SK-N-MC (cell line): ENCODE measurements at places on chromosomes 1 and 21.

- DNase-seq = no peak
Measured at GRCh38 chr1:230863449-230863848, 4.9 kb downstream of the C1orf198 start.

GRCh38 chr1:151504759-151505158 is 6.4 kb upstream of the CGN start:
- DNase-seq = no peak

DNA sequence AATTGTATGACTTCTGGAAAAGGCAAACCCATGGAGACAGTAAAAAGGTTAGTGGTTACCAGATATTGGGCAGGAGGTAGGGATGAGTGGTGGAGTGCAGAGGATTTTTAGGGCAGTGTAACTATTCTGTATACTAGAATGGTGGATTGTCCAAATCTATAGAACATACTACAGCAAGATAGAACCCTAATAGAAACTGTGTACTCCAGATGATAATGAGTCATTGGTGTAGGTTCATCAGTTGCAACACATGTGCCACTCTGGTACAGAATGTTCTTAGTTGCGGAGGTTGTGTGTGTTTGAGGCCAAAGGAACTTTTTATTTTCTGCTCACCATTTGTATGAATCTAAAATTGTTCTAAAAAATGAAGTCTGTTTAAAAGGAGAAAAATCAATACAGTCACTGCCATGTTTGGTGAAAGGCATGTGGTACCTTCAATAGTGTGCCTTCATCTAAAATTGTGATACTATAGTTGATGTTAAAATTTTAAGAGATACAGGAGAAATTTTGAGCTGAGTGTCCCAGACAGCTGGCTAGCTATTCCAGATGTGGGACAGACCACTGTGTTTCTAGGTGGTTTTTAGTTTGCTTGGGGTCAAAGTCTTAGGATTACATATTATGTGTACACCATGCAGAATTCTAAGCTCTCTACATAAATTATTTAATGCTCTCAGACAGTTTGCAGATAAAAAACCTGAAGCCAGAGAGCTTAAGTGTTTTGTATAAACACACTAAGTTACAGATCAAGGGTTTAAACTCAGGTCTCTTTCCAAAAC is 150.5 kb downstream of the RPS6KC1 start:
- DNase-seq = no peak

DNA sequence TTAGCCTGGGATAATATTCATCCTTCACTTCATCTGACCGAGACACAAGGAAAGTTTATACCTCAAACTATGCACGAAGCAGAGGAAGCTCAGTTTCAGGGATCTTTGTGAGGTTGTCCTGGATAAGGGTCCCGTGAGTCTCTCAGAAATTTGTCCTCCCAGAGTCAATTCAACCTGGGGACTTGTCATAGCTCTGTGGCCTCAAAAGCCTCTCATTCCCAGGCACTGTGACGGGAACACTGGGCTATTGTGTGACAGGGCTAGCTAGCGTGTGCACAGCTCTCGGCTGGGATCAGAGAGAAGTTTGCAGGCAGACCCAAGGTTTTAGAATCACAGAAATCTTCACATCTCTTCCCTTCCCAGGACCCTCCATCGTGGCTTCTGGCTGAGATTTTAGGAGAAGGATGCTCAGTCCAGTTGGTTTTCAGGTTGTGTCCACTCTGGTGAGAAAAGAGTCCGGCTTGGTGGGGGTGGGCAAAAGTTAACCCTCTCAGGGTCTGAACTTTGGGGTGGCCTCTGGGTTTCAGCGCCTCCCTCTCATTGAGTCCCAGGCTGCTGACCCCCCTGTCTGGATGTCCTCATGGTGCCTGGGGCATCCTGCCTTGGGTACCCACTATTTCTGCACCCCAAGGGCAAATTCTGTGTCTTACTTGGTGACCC is 20.4 kb upstream of the LBR start:
- DNase-seq = no peak

- no peak for DNase-seq
Measured at GRCh38 chr1:207893737-207894582, 17.0 kb downstream of the CD34 start.

- no peak for DNase-seq
Measured at GRCh38 chr1:108511764-108512163, 48.1 kb upstream of the EEIG2 start.

DNA sequence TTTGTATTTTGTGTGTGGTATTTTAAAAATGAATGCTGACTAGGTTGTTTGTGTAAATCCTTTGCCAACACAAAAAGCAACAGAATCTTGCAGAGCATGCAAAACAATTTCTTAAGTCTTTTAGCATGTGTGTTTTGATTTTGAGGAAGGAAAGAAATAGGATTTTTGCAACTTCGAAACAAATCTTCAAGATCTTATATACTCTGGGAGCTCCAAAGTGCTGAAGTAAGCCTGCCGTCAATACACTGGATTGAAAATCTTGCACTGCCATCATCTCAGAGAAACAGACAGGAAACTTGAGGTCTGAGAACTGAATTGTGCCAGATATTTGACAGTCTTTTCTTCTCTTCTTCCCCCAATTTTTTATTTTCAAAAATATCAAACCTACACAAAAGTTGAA is 29.3 kb upstream of the DISP1 start:
- no peak for DNase-seq

DNA sequence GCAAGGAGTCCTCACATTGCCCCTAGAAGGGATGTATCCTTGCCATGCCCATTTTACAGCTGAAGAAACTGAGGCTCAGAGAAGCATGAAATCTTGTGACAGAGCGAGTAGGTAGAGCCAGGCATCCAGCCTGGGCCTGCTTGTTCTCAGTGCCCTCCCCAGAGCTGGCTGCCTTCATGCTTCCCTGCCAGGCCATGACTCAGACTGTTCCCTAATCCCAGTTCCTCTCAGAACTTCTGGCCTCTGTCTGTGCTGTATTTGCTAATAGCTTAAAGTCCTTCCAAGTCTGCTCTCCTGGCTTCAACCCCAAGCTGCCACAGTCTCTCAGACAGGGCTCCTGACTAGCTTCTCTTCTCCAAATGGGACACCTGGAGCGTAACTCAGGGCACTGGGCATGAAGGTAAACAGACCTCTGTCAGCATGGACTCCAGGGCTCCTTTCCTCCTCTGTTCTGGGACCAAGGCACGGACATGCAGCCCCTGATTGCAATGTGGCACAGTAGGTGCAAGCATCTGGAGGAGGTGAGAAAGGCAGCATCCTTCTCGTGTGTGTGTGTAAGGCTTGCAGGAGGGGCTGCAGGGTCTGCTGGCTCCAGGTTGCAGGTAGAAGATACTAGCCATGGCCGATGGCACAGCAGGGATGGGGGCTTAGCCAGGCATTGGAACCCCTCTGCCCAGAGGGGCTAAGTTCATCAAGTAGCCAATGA is 122.7 kb downstream of the HMGB4 start:
- no peak for DNase-seq

DNA sequence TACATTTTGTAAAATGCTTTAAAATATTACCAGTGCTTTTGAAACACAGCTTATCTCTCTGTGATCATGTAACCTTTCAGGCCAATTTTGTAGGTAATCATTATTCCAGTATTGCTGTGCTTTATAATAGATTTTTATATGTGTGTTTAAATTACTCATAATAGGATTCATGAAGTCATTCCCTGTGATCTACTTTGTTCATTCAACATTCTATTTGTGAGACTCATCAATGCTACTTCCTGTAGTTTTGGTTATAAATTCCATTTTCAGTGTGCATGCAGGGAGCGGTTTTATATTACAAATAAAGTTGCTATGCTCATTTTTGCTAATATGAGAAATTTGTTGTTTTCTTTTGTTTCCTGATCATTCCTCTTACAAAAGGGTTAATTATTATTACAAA is 4.1 kb upstream of the OR2M5 start:
- no peak for DNase-seq

DNA sequence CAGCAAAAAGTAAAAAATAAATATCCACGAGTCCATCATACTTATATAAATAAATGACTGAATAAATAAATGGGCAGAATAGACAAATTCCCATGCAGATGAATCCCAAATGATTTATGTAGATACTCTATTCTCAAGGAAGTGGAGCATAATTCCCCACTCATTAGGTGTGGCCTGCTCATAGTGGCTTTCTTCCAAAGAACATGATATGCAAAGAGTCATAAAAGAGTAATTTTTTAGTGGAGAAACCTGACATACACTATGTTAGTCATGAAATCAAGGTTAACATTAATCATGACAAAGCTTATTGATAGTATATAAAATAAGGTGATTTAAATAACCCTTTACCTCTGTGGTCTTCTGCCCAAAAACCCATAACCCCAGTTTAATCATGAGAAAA is 298.9 kb downstream of the DPYD start:
- no peak for DNase-seq

GRCh38 chr21:34986561-34987500 is 62.3 kb downstream of the RUNX1 start:
- no peak for DNase-seq

DNA sequence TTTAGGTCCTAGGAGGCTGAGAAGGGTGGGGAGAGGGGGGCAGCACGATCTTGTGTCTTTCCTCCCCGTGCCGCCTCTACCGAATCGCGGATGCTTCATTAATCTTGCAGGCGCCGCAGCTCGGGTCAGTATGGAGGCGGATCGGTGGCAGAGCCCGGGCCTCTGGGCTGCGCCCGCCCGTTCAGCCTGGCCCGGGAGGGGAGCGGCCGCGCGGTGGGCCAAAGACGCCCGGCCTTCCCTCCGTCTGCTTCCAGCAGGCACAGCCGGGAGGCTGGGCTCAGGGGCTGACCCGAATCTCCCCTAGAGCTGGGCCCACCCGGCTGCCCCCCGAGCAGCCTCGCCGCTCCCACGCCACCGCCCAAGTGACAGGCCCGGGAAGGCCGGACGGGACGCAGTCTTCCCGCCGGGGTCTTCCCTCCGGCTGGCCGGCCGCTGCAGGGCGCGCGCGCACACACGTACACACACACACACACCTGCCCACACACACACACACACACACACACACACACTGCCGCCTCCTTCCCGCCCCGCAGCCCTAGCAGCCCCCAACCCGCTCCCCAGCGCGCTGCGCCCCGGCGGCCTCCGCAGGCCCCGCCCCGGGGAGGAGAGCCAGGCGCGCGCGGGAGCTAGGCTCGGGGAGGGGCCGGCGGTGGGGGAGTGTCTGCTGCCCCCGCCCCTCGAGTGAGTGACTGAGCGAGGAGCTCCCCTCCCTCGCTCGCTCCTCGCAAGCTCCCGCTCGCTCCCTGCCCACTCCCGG is at the start of gene C1orf21:
C1orf21 (plus strand) TSS at position 718 of the 757 bp plus-strand sequence. CDS start 90,481 bp downstream, outside the sequence.
- no peak for DNase-seq

- DNase-seq = no peak
Measured at GRCh38 chr1:177645491-177646190, 324.2 kb downstream of the SEC16B start.

DNA sequence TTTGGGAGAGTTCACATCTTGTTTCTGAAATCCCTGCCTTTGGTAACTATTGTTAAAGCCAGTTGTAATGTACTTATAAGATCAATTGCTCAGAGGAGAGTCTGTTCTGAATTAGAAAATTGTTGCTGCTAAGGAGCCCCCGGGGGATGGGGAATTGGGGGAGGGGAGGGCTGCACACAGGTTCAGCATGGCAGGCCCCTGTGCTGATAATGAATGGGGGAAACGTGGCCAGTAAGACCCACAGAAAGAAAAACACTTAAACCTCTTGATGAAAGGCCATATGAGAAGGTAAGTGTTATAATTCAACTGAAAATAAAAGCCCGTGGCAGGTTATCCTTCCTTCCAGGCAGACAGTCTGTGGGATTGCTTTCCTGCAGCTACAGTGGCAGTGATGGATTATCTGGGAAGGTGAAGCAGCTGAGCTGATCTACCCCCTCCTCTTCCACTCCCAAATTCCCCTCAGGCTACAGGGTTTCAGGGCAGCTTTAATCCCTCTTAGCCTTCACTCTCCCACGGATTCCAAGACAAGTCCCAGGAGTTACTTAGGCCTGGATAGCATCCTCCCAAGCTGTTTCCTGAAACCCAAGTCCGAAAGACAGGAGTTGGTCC is 398.8 kb downstream of the TBX15 start:
- DNase-seq = no peak

GRCh38 chr1:26025517-26025916 is 3.9 kb downstream of the EXTL1 start:
- no peak for DNase-seq

GRCh38 chr1:109763646-109764415 is at the start of gene EPS8L3:
TSS of gene EPS8L3 (minus strand) at chr1:109763923. CDS start at chr1:109761749, 2,174 bp downstream.
- no peak for DNase-seq

- peak; percentile 32 for DNase-seq
Measured at GRCh38 chr21:36419996-36420395, 34.8 kb downstream of the CHAF1B start.

DNA sequence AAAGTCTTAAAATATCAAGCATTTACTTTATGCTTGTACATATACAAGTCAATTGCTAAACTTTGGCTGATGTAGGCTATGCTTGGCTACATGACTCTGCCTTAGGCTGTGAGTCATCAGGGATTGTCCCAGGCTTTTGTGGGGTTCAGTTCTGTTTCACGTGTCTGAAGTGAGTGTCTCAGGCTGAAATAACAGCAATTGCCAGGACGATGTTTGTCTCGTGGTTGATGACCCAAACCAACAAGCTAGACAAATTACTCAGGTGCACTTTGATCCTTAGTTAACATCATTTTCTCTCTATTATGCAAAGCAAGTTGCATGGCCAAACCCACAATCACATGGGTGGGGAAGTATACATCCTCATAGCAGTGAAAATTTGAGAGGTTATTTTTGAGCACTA is 410.1 kb downstream of the BRINP3 start:
- no peak for DNase-seq

- DNase-seq = no peak
Measured at GRCh38 chr1:18315449-18315848, 165.3 kb upstream of the KLHDC7A start.

GRCh38 chr1:35885961-35886558 is 3.1 kb downstream of the AGO1 start:
- no peak for DNase-seq

DNA sequence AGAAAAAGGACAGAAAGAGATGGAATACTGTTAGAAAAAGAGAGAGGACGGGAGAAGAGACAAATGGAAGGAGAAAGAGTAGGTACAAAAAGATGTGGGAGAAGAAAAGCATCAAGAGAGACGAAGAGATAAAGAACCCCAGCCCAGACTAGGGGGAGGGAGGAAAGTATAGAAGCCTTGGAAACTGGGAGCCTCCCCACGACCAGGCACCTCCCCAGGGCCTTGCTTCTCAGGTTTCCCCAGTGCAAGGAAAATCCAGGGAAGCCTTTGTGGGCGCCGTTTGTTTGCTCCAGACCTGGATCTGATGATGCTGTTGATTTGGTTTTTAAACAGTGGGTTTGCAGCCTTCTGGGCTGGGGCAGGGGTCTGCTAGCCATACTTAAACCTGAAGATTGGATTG is 15.2 kb upstream of the ALX3 start:
- no peak for DNase-seq
